Smooth muscle cell of trachea (primary cell): ENCODE measurements at places on chromosomes 4 and X. TPM values are rescaled to one million over a fixed set of nuclear protein-coding genes. Genes with fewer than 3 reads are reported as not detected.

Gene PLXNB3
- total RNA-seq, result 2.3 and 6.1 TPM in 2 replicates

Gene RPS6KA6
- 3.1 and 3.3 TPM in 2 replicates for total RNA-seq

Gene MAGEA2
- not detected in 2 replicates for total RNA-seq

Gene GPR101
- not detected in 2 replicates for total RNA-seq

Gene CTAG2
- not detected in 2 replicates for total RNA-seq

Gene MAP3K15
- under 0.01 TPM in 1 of 2 replicates, not detected in the other for total RNA-seq

Gene TLR6
- 1.3 and 2.5 TPM in 2 replicates for total RNA-seq

Gene NKAP
- 4.0 and 4.8 TPM in 2 replicates for total RNA-seq

Gene PAK3
- total RNA-seq, result 0.83 and 1.2 TPM in 2 replicates

Gene PLP1
- 0.44 and 1.5 TPM in 2 replicates for total RNA-seq

Gene CT45A8
- total RNA-seq, result not detected in 2 replicates

Gene GLUD2
- total RNA-seq, result 2.2 and 3.1 TPM in 2 replicates

Gene PNMA5
- not detected in 2 replicates for total RNA-seq

Gene XPNPEP2
- 0.73 and 5.0 TPM in 2 replicates for total RNA-seq

Gene RBM47
- total RNA-seq, result 1.0 and 1.3 TPM in 2 replicates

Gene HMGB2
- total RNA-seq, result 24.8 and 207 TPM in 2 replicates

Gene HSFX3
- not detected in 2 replicates for total RNA-seq

Gene GATA1
- not detected in 2 replicates for total RNA-seq

Gene N4BP2
- 5.3 and 5.4 TPM in 2 replicates for total RNA-seq

Gene MAGEE2
- under 0.01 TPM in 1 of 2 replicates, not detected in the other for total RNA-seq

Gene TMPRSS11B
- total RNA-seq, result not detected in 2 replicates

Gene BEND2
- total RNA-seq, result not detected in 2 replicates

Gene CTSO
- total RNA-seq, result 26.8 and 31.0 TPM in 2 replicates

Gene FGF5
- total RNA-seq, result 20.8 and 24.7 TPM in 2 replicates

Gene FRAS1
- under 0.01 and 0.15 TPM in 2 replicates for total RNA-seq

Gene ZNF185
- total RNA-seq, result 1.3 and 1.5 TPM in 2 replicates

Gene SULT1E1
- total RNA-seq, result 0.44 TPM in 1 of 2 replicates, not detected in the other
